ENCODE measurements at places on chromosomes 5 and 9.

DNA sequence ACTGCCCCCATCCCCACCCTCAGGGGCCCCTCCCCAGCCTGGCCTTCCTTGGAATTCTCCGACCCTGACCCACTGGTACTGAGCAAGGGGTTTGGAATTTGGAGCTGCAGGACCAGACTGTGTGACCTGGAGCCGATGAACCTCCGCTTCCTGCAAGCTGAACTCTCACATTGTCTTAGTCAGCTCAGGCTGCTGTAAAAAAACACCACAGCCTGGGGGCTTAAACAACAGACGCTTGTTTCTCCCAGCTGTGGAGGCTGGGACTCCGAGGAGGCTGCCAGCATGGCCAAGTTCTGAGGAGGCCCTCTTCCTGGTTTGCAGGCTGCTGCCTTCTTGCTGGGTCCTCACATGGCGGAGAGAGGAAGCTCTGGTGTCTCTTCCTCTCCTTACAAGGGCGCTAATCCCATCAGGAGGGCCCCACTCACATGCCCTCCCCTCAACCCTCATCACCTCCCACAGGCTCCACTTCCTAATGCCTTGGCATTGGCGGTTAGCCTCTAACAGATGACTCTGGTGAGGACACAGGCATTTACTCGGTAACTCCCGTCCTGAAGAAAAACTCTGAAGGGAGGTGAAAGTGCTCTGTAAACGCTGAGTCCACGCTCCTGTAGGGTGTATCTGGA, 42.4 kb downstream of the C5orf15 start:
- DNase-seq = no peak

GRCh38 chr5:81068063-81068462, 107.9 kb downstream of the RASGRF2 start:
- no peak for DNase-seq

DNA sequence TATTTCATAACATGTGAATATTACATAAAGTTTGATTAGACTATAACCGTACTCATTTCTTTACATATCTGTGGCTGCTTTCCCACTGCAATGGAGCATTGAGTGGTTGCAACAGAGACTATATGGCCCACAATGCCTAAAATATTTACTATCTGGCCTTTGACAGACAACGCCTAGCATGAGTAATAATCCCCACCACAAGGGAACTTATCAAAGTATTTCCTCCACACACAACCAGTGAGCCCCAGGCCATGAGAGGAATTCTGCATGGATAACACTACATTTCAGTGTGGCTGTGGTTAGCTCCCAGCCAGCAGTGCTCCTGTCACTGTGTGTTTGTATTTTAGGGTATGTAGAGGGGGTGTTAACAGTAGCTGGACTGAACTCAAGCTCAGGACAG, 54.8 kb downstream of the FAM81B start:
- DNase-seq = no peak

DNA sequence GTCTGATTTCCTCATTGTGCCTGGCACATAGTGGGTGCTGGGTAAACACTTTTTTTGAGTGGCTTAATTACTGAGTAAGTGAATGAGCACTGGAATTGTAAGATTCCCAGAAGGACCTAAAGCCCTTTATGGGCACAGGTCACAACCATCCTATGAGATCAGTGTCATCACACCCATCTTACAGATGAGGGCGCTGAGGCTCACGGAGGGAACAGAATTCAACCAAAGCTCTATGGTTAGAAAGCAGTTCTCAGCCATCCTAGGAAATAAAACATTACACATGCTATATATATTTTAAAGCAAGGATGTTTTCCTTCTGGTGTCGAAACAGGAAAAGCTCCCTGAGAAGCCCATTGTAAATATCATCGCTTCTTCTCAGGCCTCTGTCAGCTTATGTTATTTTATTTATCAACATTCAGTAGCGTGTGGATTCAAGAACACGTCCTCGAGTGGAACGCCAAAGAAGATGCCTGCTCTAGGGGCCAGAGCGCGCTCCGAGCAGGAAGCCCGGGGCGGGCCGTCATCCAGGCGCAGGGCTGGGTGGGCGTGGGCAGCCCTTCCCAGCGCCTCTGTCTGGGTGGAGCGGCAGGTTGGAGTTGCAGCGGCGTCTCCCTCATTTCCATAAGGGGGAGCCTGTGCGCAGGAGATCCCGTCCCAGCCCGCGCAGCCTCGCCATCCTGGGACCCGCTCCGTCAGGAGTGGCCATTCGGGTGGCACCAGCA, 155.8 kb upstream of the SMIM23 start:
- peak; percentile 65 for DNase-seq

- DNase-seq = no peak
These were observed 14.0 kb upstream of the EGFL7 start for GRCh38 chr9:136648751-136649150.

- DNase-seq = no peak
These were observed 60.7 kb downstream of the TAF11L14 start for GRCh38 chr5:17694914-17695313.

GRCh38 chr9:91682806-91683205, 259.2 kb upstream of the NFIL3 start:
- DNase-seq = no peak

DNA sequence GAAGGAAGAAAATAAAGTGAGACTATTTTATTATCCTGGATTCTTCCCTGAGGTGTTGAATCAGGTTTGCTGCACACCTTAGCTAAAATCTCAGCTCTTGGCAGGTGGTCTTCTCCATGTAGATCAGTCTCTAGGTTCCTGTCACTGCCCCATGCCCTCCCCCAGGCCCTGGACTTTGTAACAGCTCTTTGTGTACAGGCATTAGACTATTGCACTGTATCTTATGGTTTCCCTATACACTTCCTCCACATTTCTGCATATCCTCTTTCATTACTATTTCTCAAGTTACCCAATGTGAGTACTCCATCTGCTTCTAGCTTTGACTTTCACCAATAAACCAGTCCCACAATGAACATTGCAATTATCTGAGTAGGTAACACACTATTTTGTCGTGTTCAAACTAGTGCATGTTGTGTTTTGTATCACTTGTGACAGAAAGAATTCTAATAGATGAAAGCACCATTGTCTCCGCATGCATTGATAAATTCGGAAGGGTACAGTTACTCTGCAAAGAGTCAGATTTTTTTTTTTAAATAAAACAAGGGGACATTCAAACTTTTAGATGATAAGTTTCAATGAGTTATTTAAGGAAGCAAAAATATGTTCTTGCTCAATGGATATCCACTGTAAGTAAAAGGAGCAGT, 1348.7 kb upstream of the C9orf72 start:
- no peak for DNase-seq

DNA sequence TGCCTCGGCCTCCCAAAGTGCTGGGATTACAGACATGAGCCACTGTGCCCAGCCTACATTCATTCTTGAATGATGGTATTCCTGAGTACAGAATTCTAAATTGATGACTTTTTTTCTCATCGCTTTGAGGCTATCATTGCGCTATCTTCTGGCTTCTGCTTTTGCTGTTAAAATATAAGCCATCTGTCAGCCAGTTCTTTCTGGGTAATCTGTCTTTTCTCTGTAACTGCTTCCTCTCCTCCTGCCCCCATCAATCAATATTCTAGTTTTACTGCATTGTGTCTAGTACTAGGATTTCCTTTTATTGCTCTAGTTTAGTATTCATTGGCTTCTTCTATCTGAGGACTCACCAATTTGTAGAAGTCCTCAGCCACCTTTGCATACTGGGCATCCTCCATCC, 89.0 kb downstream of the PLPP1 start:
- DNase-seq = no peak

GRCh38 chr5:171945476-171945875, 61.0 kb downstream of the FBXW11 start:
- DNase-seq = no peak

Measured in NCI-H1694 treated with DMSO at 0.1 percent for 48 hours (cell line).